ENCODE measurements at places on chromosomes 5 and 9. TPM values are rescaled to one million over a fixed set of nuclear protein-coding genes. Genes with fewer than 3 reads are reported as not detected.

The CBY3 gene
- not detected for total RNA-seq

The NR2F1-AS1 gene
- not detected for total RNA-seq

The ADAMTS2 gene
- total RNA-seq: not detected

The LRRC14B gene
- total RNA-seq: not detected

The ARSI gene
- not detected for total RNA-seq
